ENCODE measurements at places on chromosomes 13 and 19.
A peak's percentile ranks its signal among the peaks of the same experiment; 100 is the strongest.

GRCh38 chr13:77876176-77876575, 42.5 kb downstream of the EDNRB start:
- no peak for DNase-seq

GRCh38 chr13:112069061-112069844, 2.3 kb downstream of the SOX1 start:
- DNase-seq: no peak

GRCh38 chr13:80313668-80314256, 27.2 kb downstream of the SPRY2 start:
- DNase-seq: no peak

GRCh38 chr19:33778089-33778791, 18.4 kb upstream of the KCTD15 start:
- peak; percentile 50 for DNase-seq

DNA sequence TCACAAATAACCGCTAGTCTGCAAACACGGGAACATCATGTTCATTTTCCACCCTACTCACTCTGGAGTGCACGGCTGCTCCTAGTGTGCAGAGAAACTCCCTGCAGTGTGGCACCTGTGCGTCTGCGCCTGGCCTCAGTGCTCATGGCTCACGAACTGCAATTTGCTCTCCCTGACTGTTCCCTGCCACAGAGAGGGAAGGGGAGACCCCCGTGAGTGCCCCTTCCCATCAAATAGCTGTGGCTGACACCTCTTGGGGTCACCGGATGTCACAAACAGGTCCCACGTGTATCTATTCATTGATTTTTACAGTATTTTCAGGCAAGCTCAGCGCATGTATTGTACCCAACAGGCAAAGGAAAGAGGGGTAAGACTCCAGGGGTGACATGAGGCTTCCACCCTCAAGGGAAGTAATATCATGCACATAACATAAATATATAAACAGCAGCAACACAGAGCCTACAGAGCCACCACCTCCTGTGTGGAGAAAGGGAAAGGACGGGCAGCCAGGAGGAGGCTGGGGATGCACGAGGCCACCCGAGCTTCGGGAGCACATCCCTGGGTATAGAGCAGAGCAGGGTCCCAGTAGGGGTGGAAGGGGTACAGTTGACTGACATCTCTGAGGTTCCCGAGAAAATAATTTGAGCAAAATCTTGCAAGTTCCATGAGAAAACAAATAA, 140.3 kb upstream of the SOX1 start:
- no peak for DNase-seq

- no peak for DNase-seq
These were observed 49.0 kb downstream of the TNFRSF19 start for GRCh38 chr13:23619068-23619855.

- no peak for DNase-seq
These were observed 20.8 kb downstream of the DPF1 start for GRCh38 chr19:38203197-38203596.

DNA sequence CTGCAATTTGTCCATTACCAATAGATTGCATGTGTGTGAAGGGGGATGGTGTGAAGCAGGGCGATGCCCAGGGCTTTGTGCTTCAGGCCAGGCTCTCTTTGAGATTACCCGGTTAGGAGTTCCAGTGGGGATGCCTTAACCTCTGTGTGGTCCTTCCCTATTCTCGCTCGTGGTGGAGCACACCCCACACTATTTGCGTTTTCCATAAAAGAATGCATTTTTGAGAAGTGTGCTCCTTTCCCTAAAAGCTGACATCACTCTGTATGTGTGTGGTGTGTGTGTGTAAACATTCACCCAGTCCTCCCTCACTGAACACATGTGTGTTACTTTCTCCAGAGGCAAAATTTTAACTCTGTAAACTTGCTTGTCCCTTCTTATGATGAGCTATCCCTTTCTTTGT, 308.3 kb downstream of the SLC7A1 start:
- no peak for DNase-seq

DNA sequence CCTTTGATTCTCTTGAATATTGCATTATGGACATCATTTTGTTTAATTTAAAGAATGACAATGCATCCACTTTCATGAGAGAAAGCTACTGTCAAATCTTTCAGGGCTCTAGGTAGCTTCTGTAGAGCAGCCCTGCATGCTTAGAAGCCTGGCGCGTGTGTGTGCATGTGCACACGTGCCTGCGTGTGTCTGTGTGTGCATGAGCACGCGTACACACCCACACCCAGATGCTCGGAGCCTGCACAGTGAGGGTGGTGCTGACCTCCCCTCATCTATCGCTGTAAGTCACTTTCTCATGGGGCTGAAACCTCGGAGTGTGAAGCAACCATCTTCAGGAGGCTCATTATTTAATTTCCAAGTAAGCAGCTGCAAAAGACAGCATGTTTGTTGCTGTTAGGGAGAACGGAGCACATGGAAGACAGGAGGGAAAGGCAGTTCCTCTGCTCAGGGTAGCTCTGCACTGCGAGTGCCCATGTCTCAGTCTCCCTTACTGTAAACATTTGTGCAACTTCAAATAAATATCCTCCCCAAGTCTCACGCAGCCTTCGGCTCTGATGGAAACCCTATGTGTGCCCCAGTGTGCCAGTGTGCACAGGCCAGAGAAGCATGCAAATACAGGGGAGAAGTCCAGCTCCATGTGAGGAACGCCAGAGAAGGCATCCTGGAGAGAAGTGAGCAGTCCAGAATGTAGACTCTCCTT, 22.8 kb downstream of the TSHZ3 start:
- no peak for DNase-seq

- no peak for DNase-seq
These were observed 358 bp downstream of the C19orf33 start for GRCh38 chr19:38304352-38304865.

- peak; percentile 20 for DNase-seq
These were observed 67.7 kb upstream of the TEX29 start for GRCh38 chr13:111252446-111253364.

DNA sequence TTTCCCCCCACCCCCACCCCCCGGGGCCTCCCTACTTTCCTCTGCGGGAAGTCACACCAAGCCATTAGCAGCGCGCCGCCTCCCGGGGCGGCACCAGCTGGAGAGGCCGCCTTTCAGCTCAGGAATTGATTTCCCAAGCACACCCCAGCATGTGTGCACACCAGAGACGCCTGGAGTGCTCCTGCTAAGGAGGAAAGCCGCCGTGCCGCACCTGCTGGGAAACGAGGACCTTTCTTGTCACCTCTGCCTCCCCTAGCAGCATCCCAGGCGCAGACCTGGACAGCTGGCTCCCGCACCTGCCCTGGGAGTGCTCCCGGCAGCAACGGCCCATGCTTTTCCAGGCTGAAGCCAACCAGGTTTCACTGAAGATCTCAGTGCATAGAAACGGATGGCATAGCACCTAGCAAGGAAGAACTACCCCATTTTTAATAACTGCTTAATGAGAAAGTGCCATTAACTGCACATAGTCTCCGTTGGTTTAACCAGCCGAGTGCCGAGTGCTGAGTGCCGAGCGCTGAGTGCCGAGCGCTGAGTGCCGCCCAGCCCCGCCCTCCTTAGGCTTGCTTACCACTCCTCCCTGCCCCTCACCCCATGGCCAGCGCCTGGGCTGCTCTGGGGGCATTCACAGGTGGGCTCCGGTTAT, 165.0 kb downstream of the USP12 start:
- peak; percentile 3 for DNase-seq

DNA sequence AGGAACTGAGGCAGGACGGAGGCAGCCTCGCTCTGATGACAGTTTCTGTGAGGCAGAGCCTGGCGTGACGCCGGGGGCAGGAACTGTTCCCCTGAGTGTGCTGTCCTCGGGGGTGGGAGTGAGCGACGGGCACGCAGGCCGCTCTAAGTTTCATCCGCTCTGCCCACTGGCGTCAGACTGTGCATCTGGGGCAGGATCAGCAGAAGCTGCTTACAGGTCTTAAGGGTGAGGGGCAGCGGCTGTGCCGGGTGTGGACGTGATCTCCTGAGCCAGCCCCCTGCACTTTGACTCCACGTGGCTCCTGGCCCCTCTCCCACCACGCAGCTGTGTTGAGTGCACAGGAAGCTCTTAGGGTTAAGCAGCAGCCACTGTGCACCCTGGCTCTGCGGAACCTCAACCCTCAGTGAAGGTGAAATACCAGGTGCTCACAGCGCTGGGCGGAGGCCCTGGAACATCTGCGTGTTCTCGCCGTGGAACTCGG, 1.5 kb downstream of the GRK1 start:
- no peak for DNase-seq

DNA sequence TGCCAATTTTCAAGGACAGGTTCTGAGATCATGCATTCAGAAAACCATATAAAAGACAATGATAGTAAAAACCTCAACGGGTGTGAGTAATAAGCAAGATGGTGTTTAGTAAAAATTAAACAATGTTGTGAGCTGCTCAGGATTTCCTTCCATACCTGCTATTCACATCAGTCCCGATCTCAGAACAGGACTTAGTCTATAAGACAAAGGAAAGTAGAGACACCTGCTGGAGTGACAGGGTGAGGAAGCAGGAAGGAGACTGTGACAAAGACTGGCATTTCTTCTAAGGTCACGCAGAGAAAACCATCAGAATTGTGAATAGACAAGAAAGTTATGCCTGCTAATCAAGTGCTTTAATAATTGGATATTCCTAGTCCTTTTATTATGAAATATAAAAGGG, 648.0 kb downstream of the DACH1 start:
- no peak for DNase-seq

GRCh38 chr13:59478908-59479307, 684.8 kb downstream of the DIAPH3 start:
- DNase-seq: no peak

DNA sequence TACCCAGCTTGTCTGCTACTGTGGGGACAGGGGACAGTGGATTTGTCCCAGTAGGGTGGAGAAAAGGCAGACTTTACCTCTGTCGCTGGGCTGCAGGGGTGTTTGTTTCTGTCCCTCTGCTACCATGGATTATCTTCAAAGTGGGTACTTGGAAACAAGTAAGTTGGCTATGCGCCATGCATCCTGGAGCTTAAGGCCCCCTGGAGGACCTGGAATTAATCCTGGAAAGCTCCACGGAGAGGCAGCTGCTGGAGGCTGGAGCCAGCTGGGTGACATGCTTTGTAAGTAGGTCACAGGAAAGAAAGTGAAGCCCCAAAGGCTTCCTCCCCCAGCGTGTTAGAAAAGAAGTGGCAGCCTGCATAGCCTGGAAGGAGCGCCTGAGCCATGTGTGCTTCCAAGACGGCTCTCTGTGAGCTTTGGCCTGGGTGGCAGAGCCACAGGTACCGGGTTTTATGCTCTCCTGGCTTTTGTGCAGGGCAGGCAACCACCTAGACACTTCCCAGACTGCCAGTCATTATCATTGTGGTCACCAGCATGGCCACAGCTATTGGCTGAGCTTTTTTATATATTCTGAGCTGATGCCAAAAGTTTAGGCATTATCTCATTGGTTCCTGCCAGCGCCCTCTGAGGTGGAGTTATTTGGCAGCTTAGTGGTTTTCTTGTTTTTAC, 9.5 kb downstream of the B3GLCT start:
- DNase-seq: no peak

GRCh38 chr19:41330946-41331678, 21.1 kb downstream of the CCDC97 start:
- no peak for DNase-seq

DNA sequence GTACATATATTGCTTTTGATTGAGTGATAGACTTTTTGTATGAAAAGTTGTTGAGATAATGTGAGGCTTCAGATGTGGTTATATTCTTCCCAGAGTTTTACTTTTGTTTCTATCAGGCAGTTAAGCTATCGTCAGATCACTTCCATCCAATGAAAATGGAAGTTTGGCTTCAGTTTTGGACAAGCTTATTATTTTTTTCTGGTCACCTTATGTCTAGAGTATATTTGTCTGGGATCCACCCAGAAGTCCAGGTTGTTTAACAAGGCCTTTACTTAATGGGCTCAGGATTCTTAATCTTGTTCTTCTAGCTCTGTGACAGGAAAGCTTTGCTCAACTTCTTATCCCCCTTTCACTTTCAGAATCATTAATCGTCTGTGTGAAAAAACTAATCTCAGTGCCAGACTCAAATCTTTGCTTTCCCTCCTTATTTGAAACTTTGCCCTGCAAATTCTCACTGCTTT, 150.9 kb downstream of the PDS5B start:
- no peak for DNase-seq

- DNase-seq: no peak
These were observed 383.4 kb downstream of the ZNF536 start for GRCh38 chr19:30755581-30755980.

- no peak for DNase-seq
These were observed 31.1 kb downstream of the CAB39L start for GRCh38 chr13:49412749-49413148.

GRCh38 chr19:44582581-44583265, 30.6 kb upstream of the IGSF23 start:
- DNase-seq: peak; percentile 12

- DNase-seq: no peak
These were observed 33.7 kb upstream of the ZSCAN5A start for GRCh38 chr19:56348289-56348877.

GRCh38 chr19:16860118-16860517, 28.7 kb upstream of the F2RL3 start:
- no peak for DNase-seq

DNA sequence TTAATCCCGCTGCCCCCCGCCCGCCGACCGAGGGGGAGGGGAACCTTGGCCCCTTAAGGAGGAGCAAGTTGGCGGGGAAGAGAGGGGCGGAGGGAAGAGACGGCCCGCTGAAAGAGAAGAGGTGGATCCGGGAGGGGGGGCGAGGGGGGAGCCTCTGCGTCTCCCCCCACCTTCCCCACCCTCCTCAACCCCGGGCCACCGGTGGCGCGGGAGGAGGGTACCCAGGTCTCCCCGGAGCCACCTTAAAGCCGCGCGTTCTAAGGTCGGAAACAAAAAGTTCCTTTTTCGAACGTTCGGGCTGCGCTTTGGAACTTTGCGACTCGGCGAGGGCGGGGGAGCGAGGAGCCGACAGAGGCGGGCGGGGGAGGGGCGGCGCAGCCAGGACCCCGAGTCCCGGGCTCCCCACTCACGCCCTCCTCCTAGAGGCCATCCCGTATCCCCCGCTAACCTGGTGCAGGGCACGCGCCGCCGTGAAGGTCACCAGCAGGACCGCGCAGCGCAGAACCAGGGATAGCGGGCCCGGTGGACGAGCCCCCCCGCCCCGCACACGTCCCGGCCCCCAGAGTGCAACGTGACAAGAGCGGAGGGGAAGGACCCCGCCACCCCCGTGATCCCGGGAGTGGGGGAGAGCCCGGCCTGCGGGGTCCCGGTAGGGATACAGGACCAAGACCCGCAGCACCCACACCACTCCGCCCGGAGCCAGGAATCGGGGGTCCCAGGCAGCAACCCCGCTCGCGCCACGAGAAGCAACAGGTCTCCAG, 659 bp downstream of the ERF start:
- DNase-seq: no peak

All from HFFc6 (cell line).